ENCODE measurements at places on chromosomes 12 and 14.

DNA sequence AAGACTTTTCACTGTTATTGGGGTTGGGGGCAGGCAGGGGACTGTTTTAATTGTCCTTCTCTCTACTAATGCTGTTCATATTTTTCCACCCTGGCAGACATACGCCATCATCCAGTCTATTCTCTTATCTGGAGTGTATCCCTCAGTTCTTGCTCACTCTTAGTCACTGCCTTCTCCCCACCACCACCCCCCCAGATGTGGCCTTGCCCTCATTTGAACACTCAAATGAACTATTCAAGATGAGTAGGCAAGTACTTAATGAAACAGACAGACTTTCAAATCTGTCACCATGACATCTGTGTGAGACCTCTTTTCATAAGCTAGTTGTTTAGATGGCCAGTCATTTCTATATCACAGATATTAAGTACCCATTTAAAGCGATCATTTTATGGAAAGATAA lies 10.1 kb downstream of the NUDT4 start:
- DNase-seq: no peak

DNA sequence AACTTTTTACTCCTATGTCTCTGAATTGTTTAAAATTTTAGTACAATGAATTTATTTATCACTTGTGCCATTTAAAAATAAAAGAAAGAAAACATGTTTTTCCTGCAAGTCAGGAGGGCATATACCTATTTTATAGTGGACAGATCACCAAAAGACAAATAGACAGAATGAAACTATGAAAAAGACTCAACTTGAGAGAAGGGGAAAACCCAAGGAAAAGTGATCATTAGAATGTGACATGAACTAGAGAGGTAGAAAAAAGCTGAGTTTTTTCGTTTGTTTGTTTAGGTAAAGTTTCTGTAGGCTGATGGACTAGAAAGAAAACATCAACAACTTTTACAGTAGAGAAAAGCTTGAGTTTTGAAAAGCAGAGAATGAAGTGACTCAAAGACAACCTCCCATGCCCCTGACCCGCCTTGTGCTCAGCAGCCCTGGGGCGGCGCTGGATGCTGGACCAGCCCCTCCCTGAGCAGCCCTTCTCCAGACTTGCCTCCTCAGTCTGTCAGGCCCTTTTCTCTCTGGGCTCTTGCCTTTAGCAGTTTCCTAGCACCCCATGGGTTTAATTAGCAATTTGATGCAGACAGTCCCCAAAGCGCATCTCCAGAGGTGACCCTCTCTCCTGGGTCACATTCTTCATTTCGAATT lies 95.1 kb upstream of the ARID2 start:
- no peak for DNase-seq

DNA sequence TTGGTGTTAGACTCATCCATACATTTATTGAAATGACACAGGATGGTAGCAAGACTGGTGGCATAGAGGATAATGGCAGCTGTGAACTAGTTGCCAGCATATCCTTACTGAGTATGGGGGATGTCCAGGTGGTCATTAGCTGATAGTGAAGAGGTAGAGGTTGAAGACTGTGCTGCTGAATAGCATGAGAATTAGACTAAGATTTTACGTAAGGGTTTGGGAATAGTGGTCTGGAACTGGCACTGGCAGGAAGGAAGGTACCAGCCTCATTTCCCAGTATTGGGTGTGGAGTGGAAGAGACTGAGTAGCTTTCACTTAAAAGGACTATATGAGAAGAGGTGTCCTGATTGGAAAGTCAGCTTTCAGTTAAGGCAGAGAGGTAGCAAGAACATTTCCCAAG lies 6.5 kb downstream of the ERC1 start:
- no peak for DNase-seq

- no peak for DNase-seq
These were observed 30.0 kb downstream of the DGLUCY start for GRCh38 chr14:91143862-91144261.

GRCh38 chr12:107404981-107405380 lies 280.6 kb upstream of the PWP1 start:
- no peak for DNase-seq

- DNase-seq: no peak
These were observed 274.1 kb downstream of the PCNX1 start for GRCh38 chr14:71181215-71182003.

GRCh38 chr12:3005736-3006135 lies 46.5 kb downstream of the TEAD4 start:
- no peak for DNase-seq

DNA sequence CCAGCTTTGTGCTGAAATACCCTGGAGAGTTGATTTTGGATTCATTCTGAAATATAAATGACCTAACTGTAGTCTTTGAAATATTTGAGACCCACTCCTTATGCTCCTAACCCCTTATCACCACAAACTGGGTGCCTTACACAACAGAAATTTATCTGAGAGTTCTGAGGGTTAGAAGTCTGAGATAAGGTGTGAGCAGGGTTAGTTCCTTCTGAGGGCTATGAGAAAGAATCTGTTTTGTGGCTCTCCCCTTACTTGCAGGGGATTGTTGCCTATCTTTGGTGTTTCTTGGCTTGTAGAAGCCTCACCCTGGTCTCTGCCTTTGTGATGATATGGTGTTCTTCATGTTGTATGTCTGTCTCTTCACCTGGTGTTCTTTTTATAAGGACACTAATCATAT lies 91.7 kb downstream of the DERA start:
- DNase-seq: no peak

DNA sequence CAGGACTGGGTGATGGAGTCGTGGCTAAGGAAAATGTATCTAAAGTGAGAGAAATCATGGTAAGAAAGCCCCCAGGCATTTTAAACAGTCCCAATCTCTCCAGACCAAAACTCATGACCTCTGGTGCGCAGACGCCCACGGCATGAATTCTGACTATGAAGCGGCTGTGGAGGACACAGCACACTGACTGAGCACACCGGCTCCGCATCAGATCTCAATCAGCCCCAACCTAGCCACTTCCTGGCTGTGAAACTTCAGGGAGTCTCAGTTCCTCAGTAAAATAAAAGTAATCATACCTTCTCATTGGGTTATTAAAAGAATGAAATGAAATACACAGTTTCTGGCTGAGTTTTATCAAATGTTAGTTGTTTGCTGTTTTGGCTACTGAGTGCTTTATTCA lies 38.7 kb downstream of the SETD3 start:
- DNase-seq: no peak

All from esophagus squamous epithelium (tissue), 5 donors.